Skeletal muscle tissue (tissue), 5 donors: ENCODE measurements at places on chromosomes 11 and 22. TPM values are rescaled to one million over a fixed set of nuclear protein-coding genes. Genes with fewer than 3 reads are reported as not detected.

Gene MMP12
- not detected for total RNA-seq

Gene PNPLA3
- total RNA-seq = 3.7 TPM

Gene MS4A6A
- 33.4 TPM for total RNA-seq

Gene CASP5
- 0.52 TPM for total RNA-seq
